H7 (cell line): ENCODE measurements at places on chromosomes 1 and 21. TPM values are rescaled to one million over a fixed set of nuclear protein-coding genes. Genes with fewer than 3 reads are reported as not detected.
A peak's percentile ranks its signal among the peaks of the same experiment; 100 is the strongest.

SH3D21 gene
- total RNA-seq: 4.7 and 4.8 TPM in 2 replicates

OR10T2 gene
- not detected in 2 replicates for total RNA-seq

AMY1C gene
- total RNA-seq: not detected in 2 replicates

L1TD1 gene
- total RNA-seq: 103 and 168 TPM in 2 replicates

OR2T11 gene
- total RNA-seq: not detected in 2 replicates

GSTM4 gene
- 31.2 and 43.2 TPM in 2 replicates for total RNA-seq

PLCH2 gene
- 0.24 and 0.37 TPM in 2 replicates for total RNA-seq

CELA3B gene
- not detected in 2 replicates for total RNA-seq

CYP4A22 gene
- not detected in 2 replicates for total RNA-seq

- no peak for DNase-seq
Observed at GRCh38 chr1:27618341-27619082, 14.6 kb upstream of the AHDC1 start.

- no peak for DNase-seq
Observed at GRCh38 chr1:77829851-77830250, 50.4 kb downstream of the MIGA1 start.

- DNase-seq: no peak
Observed at GRCh38 chr1:178034676-178035075, 59.2 kb upstream of the RASAL2 start.

DNA sequence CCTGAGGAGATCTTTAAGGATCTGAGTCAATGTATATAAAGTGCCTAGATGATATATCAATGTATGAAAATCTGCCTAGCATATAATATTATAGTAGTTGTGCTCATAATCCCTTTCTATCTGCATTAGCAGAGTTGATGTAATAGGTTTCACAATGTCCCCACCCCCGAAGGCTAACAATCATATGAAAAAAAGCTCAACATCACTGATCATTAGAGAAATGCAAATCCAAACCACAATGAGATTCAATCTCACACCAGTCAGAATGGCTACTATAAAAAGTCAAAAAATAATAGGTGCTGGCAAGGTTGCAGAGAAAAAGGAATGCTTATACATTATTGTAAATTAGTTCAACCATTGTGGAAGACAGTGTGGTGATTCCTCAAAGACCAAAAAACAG is 147.8 kb upstream of the DPT start:
- no peak for DNase-seq

- no peak for DNase-seq
Observed at GRCh38 chr1:168391851-168392681, 111.4 kb downstream of the TBX19 start.

DNA sequence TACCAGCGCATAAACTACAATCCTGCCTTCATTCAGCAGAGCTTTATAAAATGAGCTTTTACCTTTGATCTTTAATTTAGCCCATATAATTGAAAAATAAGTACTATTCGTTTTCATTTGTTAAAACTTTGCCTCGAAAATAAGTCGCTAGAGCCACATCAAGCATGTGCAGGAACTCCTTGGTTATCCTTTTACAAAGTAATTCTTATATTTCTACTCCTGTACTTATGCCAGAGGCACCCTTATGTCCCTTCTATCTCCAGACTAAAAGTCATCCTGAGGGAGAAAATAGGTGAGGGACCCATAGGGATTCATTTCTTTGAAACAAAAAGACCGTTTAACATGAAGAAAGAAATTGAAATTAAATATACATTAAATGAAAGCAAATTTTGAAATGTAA is 278.2 kb upstream of the C1orf105 start:
- no peak for DNase-seq

DNA sequence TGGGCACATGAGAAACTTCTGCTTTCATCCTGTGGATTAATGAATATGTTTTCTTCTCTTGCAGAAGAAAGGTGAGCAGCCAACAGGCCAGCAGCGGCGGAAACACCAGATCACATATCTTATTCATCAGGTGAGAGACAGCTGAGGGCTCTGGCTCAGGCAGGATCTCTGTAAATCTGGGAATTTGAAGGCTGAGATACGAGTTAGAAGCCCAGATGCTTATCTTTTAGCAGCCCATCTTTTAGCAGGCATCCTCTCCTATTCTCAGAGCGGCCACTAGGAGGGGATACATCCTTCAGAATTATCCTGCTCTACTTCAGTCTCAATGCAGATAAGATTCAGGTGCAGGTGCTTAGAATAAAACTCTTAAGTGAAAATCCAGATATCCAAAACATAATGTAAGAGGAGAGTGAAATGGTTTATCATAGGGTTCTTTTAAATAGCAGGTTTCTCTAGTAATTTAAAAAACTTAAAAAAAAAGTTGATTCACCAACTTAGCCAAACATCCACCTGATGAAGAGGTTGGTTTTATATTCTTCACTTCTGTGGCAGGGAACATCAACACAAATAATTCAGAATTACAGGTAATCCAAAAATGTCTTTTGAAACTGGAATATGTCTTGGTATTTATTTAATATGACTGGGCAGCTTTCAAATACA is 19.3 kb downstream of the SH2D2A start:
- peak; percentile 77 for DNase-seq

DNA sequence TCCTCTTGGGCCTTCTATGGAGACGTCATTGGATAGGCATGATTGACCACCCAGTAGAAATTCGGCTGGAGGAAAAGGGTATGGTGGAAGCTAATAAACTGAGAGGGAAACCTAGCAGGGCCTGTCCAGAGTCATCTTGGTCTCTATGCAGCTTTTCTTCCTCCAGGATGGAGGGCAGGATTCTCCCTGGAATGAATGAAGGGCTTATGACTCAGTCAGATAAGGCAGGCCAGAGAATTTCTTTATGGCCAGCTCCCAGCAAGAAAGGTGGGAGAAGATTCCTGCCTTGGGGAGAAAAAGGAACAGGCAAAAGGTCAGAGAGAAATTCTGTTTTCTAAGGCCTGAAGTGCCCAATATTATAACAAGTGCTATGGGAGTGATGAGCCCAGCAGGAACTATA is 17.1 kb downstream of the FBLIM1 start:
- no peak for DNase-seq

DNA sequence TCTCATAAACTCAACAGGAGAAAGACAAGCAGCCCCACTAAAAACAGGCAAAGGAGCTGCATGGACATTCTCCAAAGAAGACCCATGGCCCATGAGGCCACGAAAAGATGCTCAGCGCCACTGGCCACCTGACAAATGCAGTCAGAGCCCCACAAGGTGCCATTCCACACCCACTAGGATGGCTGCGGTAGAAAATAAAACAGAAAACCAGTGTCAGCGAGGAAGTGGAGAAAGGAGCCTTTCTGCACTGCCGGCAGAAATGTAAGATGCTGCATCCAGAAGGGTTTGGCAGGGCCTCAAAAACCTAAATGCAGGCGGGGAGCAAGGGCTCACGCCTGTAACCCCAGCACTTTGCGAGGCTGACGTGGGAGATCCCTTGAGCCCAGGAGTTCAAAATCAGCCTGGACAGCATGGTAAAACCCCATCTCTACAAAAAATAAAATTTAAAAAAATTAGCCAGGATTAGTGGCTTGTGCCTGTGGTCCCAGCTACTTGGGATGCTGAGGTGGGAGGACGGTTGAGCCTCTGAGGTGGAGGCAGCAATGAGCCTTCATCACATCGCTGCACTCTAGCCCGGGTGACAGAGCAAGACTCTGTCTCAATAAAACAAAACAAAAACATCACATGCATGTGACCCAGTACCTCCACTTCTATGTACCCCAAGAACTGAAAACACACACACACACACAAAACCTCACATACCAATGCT is 4.2 kb downstream of the WNT9A start:
- no peak for DNase-seq

DNA sequence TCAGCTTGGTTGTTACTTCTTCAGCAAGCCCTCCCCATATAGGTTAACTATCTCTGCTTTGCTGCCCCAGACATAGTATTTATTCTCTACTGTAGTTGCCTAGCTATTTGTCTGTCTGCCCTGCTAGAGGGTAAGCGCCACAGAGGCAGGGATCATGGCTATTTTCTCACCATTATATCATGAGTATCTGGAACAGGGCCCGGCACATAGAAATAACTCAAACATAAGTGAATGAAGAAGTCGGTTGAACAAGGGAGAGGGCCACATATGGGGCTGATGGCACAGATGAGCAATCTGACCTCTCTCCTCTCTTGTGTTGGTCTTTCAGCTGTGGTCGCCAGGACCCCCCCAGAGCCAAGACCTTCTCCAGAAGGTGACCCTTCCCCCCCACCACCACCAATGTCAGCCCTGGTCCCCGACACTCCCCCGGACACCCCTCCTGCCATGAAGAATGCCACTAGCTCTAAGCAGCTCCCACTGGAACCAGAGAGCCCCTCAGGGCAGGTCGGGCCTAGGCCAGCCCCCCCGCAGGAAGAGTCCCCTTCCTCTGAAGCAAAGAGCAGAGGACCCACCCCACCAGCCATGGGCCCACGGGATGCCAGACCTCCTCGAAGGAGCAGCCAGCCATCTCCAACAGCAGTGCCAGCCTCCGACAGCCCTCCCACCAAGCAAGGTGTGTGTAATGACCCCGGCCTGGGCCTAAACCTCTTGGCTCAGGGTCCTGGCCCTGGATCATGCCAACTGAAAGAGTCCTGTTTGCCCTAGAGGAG is 14.9 kb downstream of the MAP7D1 start:
- DNase-seq: peak; percentile 44

- DNase-seq: no peak
Observed at GRCh38 chr1:164092603-164093353, 466.2 kb upstream of the PBX1 start.

GRCh38 chr1:109377698-109378097 is 20.0 kb downstream of the SORT1 start:
- no peak for DNase-seq

- peak; percentile 89 for DNase-seq
Observed at GRCh38 chr21:46667741-46668380, 32.4 kb downstream of the PRMT2 start.
